Fibroblast of skin of abdomen (primary cell): ENCODE measurements at places on chromosomes 6 and 20.
A peak's percentile ranks its signal among the peaks of the same experiment; 100 is the strongest.

DNA sequence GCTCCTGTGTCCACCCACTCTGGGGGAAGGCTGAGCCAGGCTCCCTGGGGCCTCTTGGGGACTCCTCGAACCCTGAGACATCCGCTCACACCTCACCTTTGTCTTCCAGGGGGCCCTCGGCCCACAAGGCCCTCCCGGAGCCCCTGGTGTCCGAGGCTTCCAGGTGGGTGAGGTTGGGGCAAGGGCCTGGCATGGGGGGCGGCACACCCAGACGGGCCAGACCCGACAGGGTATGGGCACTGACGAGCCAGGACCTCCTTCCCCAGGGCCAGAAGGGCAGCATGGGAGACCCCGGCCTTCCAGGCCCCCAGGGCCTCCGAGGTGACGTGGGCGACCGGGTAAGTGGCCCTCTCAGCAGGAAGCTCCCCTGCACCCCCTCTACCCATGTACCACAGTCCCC lies 13.4 kb downstream of the COL9A3 start:
- DNase-seq: no peak

- DNase-seq: no peak
Observed at GRCh38 chr20:57619051-57619831, 985 bp downstream of the ZBP1 start.

DNA sequence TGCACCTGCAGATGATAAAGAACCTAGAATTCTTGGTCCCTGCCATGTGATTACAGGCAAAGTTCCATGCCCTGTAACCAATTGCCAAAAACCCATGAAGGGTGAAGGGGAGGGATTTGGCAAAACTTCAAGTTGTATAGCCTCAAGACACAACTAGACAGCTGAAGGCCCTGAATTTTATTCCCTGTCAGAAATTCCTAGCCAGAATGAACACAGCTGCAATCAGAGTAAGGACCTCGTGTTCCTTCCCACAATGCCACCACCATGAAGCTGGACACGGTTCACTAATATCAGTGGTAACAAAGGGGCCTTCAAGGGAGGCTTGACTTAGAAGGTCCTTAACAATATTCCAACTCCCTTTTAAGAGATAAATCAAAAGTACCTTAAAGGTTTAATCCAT lies 22.5 kb upstream of the IRAK1BP1 start:
- no peak for DNase-seq

GRCh38 chr6:145816392-145816791 lies 1.8 kb upstream of the FBXO30 start:
- no peak for DNase-seq

GRCh38 chr6:92706976-92707375 lies 712.4 kb downstream of the EPHA7 start:
- peak; percentile 1 for DNase-seq

GRCh38 chr6:122143813-122144601 lies 255.4 kb upstream of the HSF2 start:
- DNase-seq: no peak

- peak; percentile 58 for DNase-seq
Observed at GRCh38 chr6:1464781-1465370, 75.5 kb downstream of the FOXF2 start.

- peak; percentile 93 for DNase-seq
Observed at GRCh38 chr20:4470375-4470774, 251.3 kb upstream of the PRND start.

- no peak for DNase-seq
Observed at GRCh38 chr6:168456907-168457652, 16.1 kb downstream of the SMOC2 start.

GRCh38 chr6:38110481-38110971 lies 291.0 kb downstream of the ZFAND3 start:
- DNase-seq: peak; percentile 27

DNA sequence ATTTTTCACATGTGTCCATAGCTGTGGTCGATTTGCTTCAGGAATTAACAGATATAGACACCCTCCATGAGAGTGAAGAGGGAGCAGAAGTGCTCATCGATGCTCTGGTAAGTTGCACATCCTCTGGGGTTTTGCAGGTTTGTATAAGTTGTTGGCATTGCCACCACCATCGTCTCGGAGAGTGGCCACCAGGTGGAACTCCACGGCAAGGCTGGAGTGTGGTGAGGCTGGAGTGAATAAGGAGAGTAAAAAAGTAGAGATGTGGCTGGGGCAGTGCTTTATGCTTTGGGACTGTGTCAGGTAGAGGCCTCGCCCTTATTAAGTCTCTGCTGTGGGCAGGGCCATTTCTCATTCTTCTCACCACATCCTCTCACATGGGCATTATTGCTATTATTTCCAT lies 63.7 kb downstream of the CTNNBL1 start:
- no peak for DNase-seq

DNA sequence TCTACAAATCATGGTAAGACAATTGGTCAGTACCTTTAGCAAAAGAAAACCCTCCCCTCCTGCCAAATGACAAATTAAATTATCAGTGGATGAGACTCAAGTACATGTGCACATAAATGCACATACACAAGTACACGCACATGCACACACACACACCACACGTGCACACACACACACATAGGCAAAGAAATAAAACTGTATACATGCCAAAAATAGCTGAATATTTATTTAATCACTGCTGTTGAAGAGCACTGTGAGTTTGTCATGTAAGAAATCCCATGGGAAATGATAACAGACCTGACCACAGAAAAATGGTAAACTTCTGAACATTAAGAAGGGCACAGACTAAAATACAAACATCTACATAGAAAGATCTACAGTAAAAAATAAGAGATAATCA lies 46.6 kb upstream of the TNFAIP3 start:
- DNase-seq: no peak

- DNase-seq: peak; percentile 19
Observed at GRCh38 chr6:40722553-40723258, 135.5 kb upstream of the LRFN2 start.
